GM10248 (cell line): ENCODE measurements at places on chromosomes 6 and 20.

- DNase-seq = peak; percentile 41
Observed at GRCh38 chr6:125314009-125314581, 12.3 kb upstream of the HDDC2 start.

GRCh38 chr6:136586295-136586694 is 36.1 kb upstream of the MAP7 start:
- DNase-seq = no peak

- no peak for DNase-seq
Observed at GRCh38 chr6:157533048-157533871, 152.3 kb downstream of the ZDHHC14 start.

DNA sequence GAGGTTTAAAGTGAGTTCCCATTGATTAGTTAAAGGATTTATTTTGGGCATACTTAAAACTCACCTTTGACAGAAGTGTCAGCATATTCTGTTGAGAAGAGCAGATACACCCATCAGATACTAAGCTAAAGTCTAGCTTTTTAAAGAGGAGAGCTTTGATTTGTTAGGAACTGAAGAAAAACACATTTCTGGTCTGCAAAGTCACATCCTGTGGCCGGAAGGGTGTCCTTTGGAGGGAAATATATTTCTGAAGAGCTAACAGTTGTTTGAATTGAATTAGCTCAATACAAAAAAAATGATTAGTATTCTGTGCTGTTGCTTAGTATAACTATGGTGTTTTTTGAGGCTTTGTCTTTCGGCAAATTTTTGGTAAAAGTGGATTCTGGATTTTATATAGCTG is 302.7 kb downstream of the RFPL4B start:
- no peak for DNase-seq

- no peak for DNase-seq
Observed at GRCh38 chr6:71279321-71279720, 9.3 kb upstream of the OGFRL1 start.

GRCh38 chr20:38094373-38094891 is 60.9 kb downstream of the RPRD1B start:
- DNase-seq = peak; percentile 72

GRCh38 chr6:90241229-90241880 is 55.3 kb downstream of the BACH2 start:
- DNase-seq = no peak

DNA sequence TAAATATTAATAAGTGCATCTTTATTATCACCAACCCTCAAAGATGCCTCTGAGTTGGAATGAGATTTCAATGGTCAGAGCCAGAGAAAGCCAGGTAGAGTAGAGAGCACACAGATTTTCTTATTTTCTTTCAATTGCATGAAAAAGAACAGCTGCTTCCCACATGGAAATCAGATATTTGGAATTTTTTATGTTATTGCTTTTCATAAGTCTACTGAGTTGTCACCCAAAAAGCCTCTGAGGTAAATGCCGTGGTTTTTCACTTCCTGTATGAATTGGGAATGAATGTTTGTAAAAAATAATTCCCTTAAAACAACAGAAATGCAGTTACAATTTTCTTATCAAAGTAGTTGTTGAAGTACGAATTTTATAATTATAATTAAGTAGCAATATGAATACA is 563.1 kb downstream of the RFPL4B start:
- no peak for DNase-seq

- DNase-seq = no peak
Observed at GRCh38 chr20:8983478-8984345, 85.2 kb upstream of the PLCB4 start.

DNA sequence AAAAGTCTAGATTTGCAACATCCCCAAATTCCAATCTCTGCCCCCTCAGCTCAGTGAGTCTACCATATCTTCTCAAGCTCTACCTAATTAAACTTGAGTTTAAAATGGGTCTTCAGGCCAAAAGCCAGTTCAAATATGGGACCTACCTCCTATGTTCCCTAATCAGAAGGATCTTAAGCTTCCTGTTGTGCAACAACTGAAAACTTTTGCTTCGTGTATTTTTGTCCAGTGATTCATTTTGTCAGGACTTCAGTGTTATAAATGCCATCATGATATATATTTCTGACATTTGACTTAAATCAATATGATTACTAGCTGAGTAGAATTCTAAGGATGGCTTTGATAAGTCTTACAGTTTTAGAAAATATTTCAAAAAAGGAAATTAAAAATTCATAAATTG is 622.6 kb upstream of the PTCHD4 start:
- no peak for DNase-seq

DNA sequence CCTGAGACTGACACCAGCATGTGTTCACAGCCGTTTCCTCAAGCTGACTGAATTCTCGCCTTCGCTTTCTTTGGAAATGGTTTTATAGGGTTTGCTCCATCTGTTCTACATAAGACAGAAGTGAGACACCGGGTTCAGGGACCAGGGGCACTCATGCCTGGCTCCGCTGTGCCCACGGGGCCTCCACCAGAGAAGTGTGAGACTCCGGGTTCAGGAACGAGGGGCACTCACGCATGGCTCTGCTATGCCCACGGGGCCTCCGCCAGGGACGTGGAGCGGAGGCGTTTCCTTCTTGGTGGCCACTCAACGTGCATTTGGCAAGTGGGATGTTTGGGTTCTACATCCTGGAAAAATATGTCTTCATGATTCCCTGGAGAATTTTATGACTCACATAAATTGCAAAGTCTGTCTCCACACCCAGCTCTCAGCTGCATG is 106.6 kb downstream of the RNASET2 start:
- no peak for DNase-seq

DNA sequence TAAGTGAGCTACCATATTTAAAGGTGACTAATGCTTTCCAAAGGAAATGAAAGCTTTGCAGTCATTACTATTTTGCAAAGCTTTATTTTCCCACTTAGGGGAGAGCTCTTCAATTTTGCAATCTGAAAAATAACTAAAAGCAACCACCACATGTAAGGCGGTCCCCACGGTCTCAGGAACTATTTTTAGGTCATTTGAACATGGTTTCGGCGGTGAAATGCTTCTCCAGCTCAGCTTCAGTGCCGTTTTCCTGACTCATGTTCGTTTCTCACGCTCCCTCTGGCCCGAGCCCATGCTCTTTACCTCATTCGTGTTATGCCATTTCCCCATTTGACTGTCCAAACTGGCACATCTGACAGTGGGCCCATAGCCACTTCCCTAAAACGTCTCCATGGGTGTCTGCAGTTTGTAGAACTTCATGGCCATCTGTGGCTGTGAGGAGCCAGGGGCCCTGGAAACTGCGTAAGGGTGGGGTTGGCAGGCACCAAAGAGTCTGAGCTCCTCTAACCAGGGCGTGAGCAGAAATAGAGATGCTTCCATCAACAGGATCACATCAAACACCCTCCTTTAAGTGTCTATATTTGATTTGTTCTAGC is 46.5 kb downstream of the ADTRP start:
- peak; percentile 78 for DNase-seq

DNA sequence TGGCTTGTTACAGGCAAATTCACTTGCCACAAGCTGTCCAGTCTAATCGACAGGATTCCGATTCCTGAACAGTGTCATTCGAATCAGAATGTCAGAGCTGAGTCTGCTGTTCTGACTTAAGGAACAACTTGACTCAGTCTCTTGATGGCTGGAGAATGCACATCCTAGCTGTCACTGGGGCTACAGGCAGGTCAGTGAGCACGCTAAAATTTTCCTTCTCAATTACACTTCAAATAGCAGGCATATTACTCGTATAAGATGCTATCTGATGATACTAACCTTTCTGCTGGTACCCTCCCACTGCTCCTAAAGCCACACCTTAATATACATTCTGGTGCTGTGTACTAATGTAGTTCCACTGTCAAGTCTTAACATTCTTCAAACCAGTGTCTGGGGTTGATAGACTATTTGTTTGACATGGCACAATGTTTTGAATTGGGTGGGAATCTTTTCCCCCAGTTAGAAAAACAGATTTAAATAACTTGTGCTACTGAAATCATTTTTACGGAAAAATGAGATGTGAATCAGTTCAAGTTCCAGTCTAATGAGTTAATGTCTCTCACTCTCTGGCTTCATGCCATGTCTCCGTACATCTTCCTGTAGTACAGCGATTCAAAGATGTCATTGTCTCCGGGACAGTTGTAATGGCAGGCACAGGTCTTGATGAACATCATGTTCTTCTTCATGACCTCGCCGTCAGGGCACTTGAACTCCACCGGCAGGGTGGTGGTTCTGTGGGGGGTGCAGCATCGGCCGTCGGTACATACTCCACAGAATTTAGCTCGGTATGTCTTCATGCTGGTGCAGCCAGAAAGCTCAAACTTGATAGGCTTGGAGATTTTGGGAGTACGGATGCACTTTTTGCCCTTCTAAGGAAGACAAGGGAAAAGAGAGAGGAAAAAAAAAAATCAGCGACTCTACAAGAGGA is 2.2 kb downstream of the CCN2 start:
- DNase-seq = no peak

- no peak for DNase-seq
Observed at GRCh38 chr20:25030007-25030648, 27.8 kb downstream of the ACSS1 start.

DNA sequence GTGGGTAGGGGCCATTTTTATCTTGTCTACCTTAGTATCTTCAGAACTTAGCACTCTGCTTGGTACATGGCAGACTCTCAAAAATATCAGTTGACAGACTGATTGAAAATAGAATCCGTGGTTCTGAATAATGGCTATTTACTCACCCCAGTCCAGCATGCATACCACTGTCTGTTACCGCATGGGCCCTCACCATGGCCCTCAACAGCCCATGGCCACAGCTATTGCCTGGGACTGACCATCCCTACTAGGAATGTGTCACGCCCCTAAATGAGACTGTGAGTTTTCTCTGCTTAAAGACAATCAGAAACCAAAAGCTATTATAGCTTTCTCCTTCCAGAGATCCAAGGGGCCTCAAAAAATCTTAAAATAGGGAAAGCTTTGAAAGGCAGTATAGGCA is 207.7 kb downstream of the ATXN1 start:
- no peak for DNase-seq

GRCh38 chr6:126300126-126300525 is 39.8 kb upstream of the CENPW start:
- no peak for DNase-seq

- no peak for DNase-seq
Observed at GRCh38 chr6:134318236-134318973, 493 bp upstream of the SGK1 start.

DNA sequence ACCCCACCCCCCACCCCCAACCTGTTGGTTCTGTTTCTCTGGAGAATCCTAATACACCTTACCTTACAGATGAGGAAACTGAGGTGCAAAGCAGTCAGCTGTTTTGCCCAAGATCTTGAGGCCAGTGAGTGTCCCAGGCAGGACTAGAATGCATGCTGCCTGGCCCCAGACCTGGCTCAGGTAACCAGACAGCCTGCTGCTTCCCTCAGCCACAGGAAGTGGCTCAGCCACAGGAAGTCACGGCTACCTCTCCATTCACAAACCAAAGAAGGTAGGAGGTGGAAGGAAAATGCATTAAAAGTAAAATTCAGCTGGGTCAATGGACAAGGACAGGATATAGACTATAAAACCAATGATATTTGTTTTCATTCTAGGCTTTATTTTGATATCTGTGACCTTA is 517.6 kb downstream of the CD83 start:
- peak; percentile 24 for DNase-seq

DNA sequence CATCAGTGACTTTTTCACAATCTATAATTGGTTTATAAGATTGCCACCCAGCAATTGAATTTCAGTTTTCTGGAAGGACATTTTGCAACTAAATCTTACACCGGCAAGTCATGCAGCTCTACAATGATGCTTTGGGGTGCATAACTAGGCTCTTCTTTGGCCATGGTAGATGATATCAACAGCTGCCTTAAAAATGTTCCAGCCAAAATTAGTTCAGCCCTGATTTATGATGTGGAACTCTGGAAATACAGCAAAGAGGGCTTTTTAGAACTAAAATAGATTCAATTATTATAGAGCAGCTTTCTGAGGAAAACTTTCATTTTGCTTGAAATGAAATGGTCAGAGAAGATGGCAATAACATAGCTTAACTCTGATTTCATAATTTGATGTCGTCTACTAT is 18.4 kb upstream of the MCM9 start:
- DNase-seq = no peak

DNA sequence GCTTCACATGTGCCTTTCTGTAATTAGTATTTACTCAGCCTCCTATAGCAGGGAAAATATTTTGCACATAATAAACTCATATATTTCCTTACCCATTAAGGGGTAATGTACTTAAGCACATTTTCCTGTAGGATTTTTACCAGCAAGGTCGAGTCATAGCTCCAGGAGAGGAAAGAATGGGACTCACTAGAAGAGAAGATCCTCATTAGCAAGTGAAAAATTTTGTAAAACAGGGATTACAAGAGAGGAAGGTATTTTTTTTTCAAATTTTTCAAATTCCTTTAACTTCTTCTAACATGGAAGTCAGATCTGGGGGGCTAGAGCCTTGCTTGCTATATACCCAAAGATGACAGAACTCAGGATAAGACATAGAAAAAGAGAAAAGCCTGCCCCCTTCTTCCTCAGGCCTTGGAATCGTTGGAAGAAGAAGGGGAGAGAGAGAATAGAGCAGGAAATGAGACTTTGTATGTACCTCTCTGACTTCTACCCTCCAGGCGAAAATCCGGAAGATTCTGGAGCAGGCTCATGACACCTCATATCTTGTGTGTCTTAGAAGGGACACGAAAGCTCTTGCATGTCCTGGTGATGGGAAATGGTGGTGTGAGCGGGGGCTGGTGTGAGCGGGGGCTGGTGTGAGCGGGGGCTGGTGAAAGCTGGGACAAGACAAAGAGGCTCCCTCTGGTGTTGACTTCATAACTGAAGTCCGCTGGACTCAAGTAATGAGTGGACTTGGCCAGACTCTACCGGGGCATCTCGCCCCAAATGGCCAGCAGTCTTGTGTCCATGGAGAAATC is 256.9 kb upstream of the PLCB4 start:
- DNase-seq = no peak

DNA sequence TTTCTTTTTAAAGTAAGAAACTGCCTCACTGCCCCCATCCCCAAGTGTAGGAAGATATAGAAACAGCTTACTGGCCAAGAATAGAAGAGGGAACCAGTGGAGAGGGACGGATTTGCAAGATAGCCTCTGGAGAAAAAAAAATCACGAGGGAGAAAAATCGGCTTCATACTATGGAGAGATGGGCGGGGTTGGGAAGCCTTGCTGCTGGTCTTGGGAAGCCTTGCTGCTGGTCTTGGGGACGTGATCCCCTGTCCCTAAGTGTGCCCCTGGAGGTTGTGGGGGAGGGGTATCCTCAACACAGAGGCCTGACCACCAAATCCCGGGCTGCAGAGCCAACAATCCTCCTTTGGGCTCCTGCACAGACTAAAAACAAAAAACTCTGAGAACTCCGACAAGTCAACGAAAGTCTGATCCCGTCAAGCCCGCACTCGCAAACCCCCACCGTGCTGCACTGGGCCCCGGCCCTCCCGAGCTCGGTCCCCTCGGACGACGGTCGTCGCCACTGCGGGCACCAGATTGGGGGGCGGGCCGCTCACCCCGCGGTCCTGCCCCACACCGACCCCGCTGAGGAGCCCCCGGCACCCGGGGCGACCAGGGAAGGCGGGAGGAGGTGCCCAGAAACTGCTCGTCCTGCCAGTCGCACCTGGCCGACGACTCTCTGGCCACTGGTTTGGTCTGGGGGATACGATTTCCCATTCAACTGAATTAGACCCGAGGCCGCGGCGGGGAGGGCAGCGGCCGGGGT is 750 bp downstream of the MAP7 start:
- no peak for DNase-seq
